Left ventricle myocardium inferior (tissue), 1 donor: ENCODE measurements at places on chromosomes 4 and X. TPM values are rescaled to one million over a fixed set of nuclear protein-coding genes. Genes with fewer than 3 reads are reported as not detected.

GRCh38 chr4:54657185-54657550 is 589 bp upstream of the KIT start:
- H3K4me3 ChIP-seq = peak overlapping the region; percentile 71
- H3K4me1 ChIP-seq = peaks cover 40% of the 10 kb centered on the region
- H3K36me3 ChIP-seq = no peaks in the 10 kb centered on the region

Gene RNF175
- total RNA-seq = 0.71 TPM

Gene SMIM10
- 4.9 TPM for total RNA-seq

Gene SHOX
- total RNA-seq = not detected

- no peak overlapping the region for H3K4me3 ChIP-seq
- no peak for DNase-seq
- no peaks in the 10 kb centered on the region for H3K27me3 ChIP-seq
- no peaks in the 10 kb centered on the region for H3K36me3 ChIP-seq
- H3K4me1 ChIP-seq = peaks cover 24% of the 10 kb centered on the region
Observed at GRCh38 chr4:8248091-8248490, 21.5 kb upstream of the HTRA3 start.

Gene PDZD4
- 4.5 TPM for total RNA-seq

Gene ZFP42
- not detected for total RNA-seq

DNA sequence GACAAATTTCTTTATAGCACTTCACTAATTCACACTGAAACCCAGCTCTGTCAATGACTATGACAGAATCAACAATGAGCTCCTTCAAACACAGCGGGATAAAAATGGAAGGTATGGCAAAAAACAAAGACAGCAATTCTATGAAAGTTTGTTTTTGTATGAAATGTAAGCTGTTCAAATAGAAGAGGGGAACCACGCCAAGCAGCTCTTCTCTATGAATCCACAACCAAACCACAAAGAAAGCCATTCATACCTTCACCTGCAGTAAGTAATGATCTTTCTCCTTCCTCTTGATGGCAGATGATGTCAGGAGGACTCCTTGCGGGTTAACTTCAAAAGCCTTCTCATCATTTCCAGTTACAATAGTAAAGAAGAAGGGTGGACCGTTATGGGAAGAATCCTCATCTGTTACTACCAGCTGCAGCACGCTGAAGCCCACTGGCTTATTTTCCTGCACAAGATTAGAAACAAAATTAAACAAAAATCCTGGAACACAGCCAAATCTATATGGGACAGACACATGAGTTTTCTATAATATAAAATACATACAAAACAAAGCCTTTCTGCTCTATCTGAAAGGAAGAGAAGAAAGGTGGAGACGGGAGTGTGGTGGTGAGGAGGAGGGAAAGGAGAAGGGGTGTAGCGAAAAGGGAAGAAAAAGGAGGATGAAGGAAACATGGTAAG is 48.9 kb upstream of the MTNR1A start:
- DNase-seq = no peak
- H3K4me3 ChIP-seq = no peak overlapping the region
- peaks cover 88% of the 10 kb centered on the region for H3K36me3 ChIP-seq
- no peaks in the 10 kb centered on the region for H3K27me3 ChIP-seq
- H3K4me1 ChIP-seq = no peaks in the 10 kb centered on the region
- H3K27ac ChIP-seq = no peak overlapping the region

Gene USP27X
- total RNA-seq = 1.8 TPM

DNA sequence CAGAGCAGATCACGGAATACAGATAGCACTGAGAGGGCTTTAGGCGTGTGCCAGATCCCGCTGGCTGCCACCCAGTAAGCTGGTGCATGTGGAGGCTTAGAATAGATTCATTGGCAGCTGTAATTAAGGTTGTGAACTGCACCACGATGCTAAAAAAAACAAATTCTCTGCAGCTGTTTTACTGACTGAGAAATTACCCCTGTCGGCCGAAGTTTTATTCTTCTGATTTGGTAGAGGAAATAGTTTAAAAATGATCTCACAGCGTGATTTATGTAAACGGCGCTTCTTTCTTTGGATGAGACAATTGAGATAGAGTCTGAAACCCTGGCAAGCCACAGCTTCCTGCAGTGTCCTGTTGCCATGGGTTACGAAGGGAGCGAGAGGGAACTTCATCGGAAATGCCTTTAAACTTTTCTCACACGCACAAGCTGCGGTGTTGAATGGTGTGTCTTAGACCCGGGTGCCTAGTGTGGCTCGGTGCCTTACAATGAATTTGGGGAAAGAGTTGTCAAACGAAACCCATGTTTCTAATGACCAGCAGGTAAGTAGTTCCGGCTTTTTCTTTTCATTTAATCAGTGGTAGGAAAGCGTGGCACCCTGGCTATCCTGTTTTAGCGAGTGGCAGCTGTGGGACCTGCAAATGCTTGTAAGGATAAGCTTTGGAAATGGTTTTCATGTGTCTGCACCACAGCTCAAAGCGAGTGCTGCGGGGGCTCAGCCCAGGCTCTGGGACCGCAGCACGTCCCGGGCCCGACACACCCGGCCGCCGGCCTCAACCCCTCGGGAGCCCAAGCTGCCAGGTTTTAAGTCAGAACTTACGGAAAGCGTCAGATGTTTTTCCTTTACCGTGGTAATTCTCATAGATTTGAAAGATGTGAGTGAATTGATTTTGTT is 71.7 kb upstream of the HGFAC start:
- H3K27ac ChIP-seq = peak overlapping the region; percentile 55
- H3K36me3 ChIP-seq = no peaks in the 10 kb centered on the region
- H3K4me3 ChIP-seq = peak overlapping the region; percentile 60
- peaks cover 50% of the 10 kb centered on the region for H3K4me1 ChIP-seq
- DNase-seq = peak; percentile 66
